Bronchial smooth muscle cell (primary cell): ENCODE measurements at places on chromosomes 2 and 18. TPM values are rescaled to one million over a fixed set of nuclear protein-coding genes. Genes with fewer than 3 reads are reported as not detected.

Gene DPP10
- not detected in 2 replicates for total RNA-seq

Gene BBS5
- 5.7 and 6.4 TPM in 2 replicates for total RNA-seq

Gene ACMSD
- not detected in 2 replicates for total RNA-seq

Gene PPP1R1C
- 0.47 TPM in 1 of 2 replicates, not detected in the other for total RNA-seq

Gene WNT10A
- total RNA-seq, result not detected in 2 replicates

Gene CYTIP
- total RNA-seq, result 0.16 TPM in 1 of 2 replicates, not detected in the other

Gene CPLX4
- total RNA-seq, result not detected in 2 replicates

Gene PLEK
- not detected in 2 replicates for total RNA-seq

Gene SP9
- total RNA-seq, result not detected in 2 replicates

Gene MRPL44
- 14.9 and 23.0 TPM in 2 replicates for total RNA-seq

Gene TRIM43
- total RNA-seq, result not detected in 2 replicates

Gene HOXD3
- not detected in 2 replicates for total RNA-seq

Gene C1D
- 7.1 and 10.7 TPM in 2 replicates for total RNA-seq

Gene TGFA
- total RNA-seq, result 0.09 TPM in 1 of 2 replicates, not detected in the other

Gene TLX2
- 1.4 TPM in 2 replicates for total RNA-seq

Gene RNF125
- 1.0 and 2.5 TPM in 2 replicates for total RNA-seq

Gene FASTKD2
- 32.2 and 36.3 TPM in 2 replicates for total RNA-seq

Gene PPIL3
- 66.5 and 67.0 TPM in 2 replicates for total RNA-seq

Gene COLEC12
- 64.0 and 144 TPM in 2 replicates for total RNA-seq

Gene RFTN2
- total RNA-seq, result 3.6 and 15.1 TPM in 2 replicates

Gene ATOH8
- total RNA-seq, result 24.6 and 29.5 TPM in 2 replicates

Gene SKOR2
- not detected in 2 replicates for total RNA-seq

Gene TDRD15
- total RNA-seq, result not detected in 2 replicates

Gene ZAP70
- total RNA-seq, result 0.09 and 0.16 TPM in 2 replicates

Gene PLGLB1
- 0.32 TPM in 1 of 2 replicates, not detected in the other for total RNA-seq

Gene UPP2
- 0.09 TPM in 1 of 2 replicates, not detected in the other for total RNA-seq

Gene VIT
- total RNA-seq, result 1.3 and 10.0 TPM in 2 replicates

Gene RBM44
- total RNA-seq, result 0.16 and 0.17 TPM in 2 replicates

Gene PCARE
- not detected in 2 replicates for total RNA-seq
